Activated CD8-positive, alpha-beta memory T cell treated with anti-CD3 and anti-CD28 coated beads, Interleukin-2, amount 50 U/mL, for 48 hours (primary cell): ENCODE measurements at places on chromosomes 13 and 19.
A peak's percentile ranks its signal among the peaks of the same experiment; 100 is the strongest.

GRCh38 chr13:25932365-25932764 is 119.5 kb downstream of the SHISA2 start:
- no peak for DNase-seq

DNA sequence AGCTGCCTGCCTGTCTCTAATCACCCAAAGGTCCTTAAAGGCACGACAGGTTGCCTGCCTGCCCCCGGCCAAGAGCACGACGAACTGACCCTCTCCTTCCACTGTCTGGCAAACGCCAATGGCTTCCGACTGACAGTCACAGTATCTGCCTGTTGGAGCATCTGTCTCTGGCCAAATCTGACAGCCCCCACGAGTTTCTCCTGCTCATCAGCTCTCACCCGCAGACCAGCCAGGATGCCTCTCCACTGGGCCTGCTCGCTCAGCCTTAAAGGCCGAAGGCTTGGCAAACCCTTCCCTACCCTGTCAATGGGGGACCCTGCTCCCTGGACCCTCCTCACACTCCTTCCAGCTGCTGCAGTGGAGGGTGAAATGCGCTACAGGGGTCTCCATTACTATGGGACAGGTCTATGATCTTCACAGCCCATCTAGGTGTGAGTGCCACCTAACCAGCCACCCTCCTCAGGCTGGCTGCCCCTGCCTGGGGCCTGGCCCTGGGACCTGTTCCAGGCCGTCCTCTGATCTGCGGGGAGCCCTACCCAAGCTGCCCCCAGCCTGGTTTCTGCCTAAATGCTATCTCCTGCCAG is 932 bp downstream of the FAM83E start:
- peak; percentile 80 for DNase-seq

DNA sequence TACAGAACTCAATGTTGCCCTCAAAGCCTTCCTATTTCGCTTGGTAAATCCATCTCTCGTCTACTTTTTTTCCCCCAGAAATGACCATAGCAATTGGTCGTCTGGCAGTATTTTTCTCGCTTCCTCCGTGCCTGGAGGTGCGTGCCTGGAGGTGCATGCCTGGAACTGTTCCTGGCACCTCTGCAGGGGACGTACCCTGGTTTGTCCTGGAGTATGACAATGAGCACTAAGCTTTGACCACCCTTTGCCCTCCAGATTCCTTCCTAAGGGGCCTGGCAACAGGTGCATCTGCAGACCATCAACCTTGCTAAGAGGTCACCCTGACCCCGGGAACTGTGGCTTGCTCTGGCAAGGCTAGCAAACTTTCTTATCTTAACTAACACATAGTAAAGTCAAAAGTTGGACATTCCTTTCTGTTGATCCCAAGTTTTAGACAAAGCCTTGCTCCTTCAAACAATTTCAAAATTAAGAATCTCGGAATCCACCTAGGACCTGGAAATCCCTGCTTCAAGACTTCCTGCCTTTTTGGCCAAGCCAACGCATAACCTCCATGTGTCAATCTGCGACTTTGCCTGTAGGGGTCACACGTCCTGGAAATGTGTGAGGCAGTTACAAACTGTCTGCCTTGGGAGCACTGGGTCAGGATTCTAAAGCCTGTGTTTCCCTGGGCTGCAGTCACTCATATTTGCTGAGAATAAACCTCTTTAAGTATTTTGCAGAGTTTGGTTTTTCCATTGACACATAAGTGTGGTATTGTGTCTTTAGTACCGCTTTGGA is 28.8 kb upstream of the TUBGCP3 start:
- DNase-seq = no peak

- no peak for DNase-seq
Measured at GRCh38 chr19:19477705-19478383, 37.5 kb downstream of the TSSK6 start.

GRCh38 chr13:69487576-69487975 is 620.0 kb upstream of the ATXN8OS start:
- no peak for DNase-seq

DNA sequence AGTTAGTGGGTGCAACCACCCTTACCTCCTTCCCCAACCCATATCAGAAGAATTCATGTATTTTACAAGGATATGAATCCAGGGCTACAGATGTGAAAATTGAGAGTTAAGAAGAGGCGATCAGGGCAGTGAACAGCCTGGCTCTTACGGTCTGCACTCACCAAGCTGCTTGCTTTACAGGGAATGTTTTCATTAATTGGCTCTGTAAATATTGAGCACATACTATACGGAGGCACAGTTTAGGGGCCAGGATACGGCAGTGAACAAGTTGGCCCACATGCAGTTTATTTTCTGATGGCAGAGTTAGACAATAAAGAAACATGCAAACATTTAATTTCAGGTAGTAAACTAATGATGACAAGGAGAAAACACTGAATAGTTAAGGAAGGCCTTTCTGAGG is 6.4 kb downstream of the POLR1D start:
- no peak for DNase-seq

DNA sequence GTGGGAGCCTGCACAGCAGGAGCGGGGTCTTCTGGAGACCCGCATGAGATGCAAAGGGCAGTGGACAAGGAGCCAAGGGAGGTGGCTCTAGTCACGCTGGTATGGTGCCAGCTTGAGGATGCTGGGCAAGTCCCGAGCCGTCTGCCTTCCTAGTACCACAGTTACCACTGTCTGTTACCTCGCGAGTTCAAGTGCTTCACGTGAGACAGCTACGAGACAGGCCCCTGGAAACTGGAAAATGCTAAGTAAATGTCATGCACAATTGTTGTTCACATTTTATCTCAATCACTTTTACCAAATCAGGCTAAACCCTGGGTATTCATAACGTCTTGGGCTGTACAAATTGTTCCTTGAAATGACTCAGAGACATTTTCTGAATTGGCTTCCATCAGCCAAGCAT is 155.7 kb downstream of the TNFRSF19 start:
- no peak for DNase-seq

- no peak for DNase-seq
Measured at GRCh38 chr19:14116525-14116917, 1.0 kb downstream of the PRKACA start.

DNA sequence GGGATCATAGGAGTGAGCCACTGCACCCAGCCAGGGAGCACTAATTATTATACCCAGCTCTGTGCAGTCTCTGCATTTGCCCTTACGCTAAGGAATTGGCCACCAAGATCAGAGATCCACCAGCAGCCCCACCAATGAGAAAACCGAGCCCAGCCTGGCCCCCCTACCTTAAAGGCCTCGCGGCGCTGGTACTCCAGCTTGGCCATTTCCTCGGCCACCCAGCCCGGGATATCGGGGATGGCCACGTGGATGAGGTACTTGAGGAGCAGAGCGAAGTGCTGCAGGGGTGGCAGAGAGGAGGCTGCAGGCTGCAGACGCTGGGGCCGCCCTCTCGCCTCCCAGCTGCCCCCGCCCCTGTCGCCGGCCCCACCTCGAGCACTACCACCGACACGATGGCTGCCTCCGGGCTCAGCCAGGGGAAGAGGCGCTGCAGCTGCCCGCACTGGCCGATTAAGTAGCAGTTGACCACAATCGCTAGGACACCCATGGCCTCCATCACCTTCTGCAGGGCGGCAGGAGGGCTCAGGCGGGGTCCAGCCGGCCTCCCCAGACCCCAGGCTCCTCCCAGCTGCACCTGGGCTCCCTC is 7.5 kb downstream of the ANO8 start:
- no peak for DNase-seq

DNA sequence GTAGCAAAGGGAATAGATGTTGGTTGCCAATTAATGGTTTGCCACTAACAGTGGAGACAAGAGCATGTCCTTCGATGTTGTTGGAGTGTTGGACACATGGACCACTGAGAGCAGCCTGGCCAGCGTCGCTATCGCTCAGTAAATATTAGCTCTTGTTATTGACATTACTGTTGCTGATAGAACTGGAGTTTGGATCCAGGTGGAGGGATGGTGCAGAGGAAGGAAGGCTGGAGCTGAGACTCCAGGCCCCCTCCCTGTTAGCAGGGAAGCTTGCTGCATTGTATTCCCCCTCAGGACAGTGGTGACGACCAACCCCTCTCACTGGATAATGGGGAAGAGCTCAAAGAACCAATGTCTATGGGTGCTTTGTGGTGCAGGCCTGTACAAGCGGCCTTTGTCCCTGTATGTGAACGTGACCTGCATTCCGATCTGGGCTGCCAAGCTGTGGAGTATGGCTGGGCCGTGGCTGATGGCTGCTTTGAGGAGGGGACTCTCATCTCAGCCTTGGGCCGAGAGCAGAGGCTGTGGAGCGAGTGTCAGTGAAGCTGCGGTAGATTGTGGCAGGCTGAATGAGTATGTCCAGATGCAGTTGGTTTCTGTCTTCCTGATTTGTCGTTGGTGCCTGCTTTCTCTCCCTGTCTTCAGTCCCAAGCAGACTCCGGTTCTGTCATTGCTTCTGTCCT is 7.0 kb downstream of the CLASRP start:
- DNase-seq = no peak
